NCI-H774 (cell line): ENCODE measurements at places on chromosomes 12 and 14.

DNA sequence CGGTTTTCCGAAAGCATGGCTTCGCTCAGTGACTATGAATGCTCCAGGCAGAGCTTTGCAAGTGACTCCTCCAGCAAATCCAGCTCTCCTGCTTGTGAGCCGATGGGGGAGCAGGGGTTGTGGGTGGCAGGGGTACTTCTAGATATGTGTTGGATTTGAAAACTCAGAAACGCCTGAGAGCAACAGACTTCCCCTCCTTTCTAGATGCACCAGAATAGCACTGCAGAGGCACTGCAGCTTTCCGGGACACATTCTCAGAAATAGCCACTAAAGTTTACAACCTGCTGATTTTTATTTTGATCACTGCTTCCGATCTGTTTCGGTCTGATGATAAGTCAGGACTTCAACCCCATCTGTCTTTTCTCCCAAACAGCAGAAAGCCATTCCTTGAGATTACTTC is 8.6 kb downstream of the TCP11L2 start:
- no peak for DNase-seq

GRCh38 chr14:58439476-58439875 is 12.0 kb downstream of the KIAA0586 start:
- DNase-seq: no peak

- DNase-seq: peak; percentile 71
Measured at GRCh38 chr14:52791223-52792096, at the start of gene GNPNAT1. GNPNAT1 (minus strand) TSS chr14:52791607; CDS start chr14:52784650, 6,957 bp downstream.

GRCh38 chr12:127257366-127257935 is 1009.5 kb upstream of the TMEM132C start:
- no peak for DNase-seq

- no peak for DNase-seq
Measured at GRCh38 chr14:104879983-104880565, 15.0 kb downstream of the CEP170B start.

DNA sequence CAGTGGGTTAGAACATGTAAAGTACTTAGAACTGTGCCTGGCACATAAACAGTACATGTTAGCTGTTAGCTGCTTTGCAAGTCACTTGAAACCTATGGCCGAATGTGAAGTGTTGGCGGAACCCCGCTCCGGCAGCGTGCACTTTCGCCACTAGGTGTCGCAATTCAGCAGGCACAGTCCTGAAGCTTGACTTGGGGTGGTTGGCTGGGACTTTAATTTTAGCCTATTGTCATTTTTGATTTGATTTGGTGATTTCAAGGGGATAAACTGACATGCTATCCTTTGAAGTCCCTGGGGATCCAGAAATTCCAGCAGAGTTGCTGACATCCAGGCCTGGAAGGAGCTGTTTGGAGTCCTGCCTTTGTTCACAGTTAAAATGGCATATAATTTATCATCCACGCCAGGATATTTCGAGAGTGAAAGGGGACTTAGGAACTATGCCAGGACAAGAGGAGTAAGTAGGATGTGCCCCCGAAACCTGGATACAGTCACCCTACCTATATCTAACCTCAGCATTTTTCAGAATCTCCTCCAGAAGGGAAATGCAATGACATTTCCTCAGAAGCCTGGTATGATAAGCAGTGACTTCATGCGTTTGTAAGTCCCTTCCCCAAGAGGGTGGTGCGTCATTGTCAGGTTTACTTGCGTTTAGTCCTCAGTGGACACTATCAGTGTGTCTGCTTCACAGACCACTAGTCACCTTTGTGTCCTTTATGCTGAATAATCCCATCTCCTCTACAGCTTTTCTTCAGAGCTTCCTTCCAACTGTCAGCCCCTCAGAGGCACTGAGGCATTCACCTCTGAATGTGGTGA is 3.5 kb upstream of the TSPAN9 start:
- DNase-seq: peak; percentile 82

DNA sequence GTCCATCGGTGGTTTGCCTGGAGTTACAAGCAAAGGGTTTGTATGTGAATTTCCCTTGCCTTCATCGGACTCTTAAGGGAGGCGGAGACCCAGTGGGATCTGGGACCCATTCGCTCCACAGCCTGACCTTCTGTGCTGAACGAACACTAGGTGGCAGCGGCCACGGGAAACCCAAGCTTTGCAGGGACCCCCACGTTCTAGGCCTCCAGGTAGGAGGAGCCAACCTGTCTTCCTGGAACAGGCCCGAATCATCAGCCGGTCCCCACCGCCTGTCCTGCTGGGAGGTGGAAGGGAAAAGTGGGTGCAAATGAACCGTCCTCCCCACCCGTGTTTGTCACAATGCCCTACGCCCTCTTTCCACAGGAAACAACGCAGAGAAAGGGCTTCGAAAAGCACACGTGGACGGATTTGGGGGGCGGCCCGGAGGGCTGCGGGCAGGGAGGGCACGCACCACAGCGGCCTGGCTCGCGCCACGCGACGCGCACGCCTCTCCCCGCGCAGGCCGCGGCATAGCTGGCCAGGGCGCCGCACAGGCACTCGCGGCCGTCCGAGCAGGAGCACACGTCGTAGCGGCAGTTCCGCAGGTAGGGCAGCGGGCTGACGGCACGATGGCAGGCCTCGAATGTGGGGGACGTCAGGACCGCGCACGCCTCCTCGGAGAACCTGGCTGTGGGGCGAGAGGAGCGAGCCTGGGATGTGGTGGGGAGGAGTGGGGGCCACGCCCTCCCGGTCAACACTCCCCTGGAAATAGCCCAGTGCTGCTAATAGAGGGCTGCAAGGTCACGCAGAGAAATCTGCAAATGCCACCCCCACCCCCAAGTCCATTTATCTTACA is 67.8 kb downstream of the VWF start:
- DNase-seq: no peak

GRCh38 chr14:60618241-60618640 is 31.0 kb downstream of the SIX1 start:
- peak; percentile 31 for DNase-seq

DNA sequence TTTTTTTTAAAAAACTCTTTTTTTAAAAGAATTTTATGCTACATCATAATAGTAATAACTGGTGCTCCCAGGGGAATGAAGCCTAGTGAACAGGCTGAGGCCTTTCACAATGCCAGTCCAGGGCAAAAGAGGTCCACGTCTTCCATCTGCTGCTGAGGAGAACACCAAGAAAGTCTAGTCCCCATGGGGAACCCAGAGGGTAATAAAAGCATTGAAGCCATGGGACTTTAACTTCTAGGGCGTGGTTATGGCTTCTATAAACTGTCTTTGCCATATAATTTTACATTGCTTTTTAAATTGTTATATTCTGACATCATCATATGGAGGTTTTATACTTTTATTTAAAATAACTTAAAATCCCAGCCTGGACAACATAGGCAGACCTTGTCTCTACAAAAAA is 64.3 kb downstream of the SLC16A7 start:
- DNase-seq: no peak

DNA sequence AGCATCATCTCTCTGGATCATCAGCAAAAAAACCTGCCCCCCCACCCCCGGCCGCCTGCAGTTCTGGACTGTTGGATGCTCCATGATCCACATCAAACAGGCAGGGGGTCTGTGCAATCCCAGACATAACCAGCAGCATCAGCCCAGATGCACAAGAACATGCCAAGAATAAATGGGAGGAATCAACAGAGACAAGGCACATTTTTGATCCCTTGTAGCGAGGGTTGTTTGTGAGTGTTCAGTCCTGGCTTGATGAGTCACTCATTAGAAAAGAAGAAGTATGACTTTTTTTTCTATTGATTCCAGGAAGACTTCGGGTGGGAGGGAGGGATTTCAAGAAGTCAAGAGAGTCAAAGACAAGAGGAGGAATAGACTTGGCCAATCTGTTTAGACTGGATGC is 244.2 kb downstream of the KSR2 start:
- no peak for DNase-seq

DNA sequence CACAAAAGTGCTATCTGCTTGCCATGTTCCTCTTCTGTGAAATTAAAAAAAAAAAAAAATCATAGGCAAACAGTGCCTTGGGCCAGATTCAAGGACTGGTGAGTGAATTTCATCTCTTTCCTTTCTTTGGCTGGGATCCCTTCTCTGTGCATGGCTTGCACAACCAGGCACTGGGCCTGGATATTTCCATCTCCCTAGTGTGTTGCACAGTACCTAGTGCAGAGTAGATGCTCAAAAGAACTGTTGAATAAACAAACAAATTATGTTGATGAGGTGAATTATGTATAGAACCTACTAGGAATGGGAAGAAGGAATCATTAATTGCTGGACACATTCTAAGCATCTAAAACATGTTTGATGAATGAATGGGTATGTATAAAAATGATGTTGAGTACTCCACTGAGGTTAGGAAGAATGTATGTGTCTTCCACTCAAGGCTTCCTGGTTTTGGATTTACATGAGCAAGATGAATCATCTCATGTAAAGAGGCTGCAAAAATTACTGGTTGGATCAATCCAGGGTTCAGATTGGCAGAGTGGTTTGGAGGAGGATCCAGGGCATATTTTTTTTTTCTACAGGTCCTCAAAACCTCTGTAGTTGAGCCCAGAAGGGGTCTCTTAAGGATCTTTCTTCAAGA is 93.2 kb downstream of the EMP1 start:
- DNase-seq: no peak

DNA sequence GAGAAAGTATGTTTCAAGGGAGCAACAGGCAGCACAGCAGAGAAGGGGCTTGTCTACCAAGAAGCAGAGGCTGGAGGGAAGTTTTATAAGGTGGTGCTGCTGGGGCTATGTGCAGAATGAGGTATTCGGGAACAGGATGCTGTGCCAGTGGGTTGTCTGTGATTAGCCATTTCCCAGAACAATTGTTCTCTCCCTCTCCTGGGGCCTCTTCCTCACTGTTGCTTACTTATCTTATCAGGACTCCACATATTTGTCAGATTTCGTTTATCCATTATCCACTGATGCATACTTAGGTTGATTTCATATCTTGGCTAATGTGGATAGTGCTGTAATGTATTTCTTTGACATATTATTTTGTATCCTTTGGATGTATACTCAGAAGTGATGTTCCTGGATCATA is 195.1 kb upstream of the RTL1 start:
- no peak for DNase-seq

DNA sequence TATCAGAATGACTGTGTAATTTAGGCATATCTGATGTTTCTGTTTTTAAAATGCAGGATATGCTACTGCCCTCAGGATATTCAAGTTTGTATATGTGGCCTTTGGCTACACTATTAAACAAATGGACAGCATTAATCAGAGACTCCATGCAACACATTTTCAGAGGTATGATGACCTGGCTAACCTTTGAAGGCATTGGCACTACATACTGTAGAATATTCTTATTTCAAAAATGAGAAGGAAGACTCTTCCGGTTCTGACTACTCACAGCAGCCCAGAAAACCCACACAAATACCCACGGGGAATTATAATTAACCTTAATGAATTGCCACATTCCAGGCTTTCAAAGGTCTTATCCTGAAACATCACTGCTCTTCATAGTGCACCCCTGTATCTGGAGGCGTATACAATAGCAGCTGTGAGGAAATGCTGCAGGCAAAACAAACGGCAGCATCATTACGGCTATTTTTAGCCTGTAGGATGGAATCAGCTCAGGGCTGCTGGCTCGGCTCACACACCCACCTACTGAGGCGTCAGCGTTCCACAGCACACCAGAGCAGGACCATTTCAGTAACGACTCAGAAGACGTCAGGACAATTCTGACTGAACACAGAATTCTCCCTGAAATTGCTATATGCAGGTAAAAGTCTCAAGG is 648.5 kb downstream of the RPS29 start:
- no peak for DNase-seq

- peak; percentile 38 for DNase-seq
Measured at GRCh38 chr12:49288412-49288853, 6.5 kb upstream of the PRPH start.

DNA sequence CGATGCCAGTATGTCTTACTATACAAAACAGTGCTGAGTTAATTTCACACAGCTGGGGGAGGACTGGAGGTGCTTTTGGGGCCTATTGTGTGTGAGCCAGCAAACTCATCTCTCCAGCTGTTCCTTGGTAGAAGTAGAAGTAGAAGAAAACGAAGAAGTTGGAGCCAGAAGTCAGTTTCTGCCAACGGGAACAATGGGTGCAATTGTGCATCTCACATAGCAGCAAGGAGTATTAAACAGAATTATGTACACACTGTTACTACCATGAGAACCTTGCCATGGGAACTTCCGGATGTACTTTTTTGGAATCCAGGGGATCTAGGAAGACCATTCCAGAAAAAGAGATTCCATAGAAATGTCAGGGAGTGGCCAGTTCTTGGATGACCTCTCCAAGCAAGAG is 88.6 kb downstream of the VCPKMT start:
- no peak for DNase-seq

- DNase-seq: no peak
Measured at GRCh38 chr14:63240221-63240620, 36.0 kb downstream of the RHOJ start.

GRCh38 chr12:3632754-3633153 is 120.2 kb downstream of the CRACR2A start:
- DNase-seq: no peak

DNA sequence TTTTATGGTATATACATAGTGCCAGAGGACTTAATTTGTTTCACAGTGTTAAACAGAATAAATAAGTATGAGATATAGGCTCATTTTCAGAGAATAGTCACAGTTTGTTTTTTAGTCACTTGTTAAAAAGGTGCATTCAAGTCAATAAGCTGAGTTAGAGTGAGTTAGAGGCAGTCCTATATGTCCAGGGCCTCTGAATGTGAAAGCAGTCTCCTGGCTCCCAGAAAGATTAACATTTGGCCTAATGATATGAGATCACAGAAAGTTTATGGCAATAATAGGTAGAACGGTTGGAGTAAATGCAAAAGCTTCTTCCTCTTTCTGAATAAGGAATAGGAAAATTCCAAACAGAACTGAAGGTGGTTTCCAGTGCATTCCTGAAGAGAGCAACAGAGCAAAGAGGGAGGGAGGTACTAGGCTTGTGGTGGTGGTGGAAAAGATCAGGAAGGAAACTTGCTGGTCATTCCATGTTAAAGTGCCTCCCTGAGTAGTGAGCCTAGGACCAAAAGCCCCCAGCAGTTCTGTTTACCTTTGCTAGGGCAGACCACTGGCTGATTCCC is 54.4 kb downstream of the SLC38A4 start:
- no peak for DNase-seq

DNA sequence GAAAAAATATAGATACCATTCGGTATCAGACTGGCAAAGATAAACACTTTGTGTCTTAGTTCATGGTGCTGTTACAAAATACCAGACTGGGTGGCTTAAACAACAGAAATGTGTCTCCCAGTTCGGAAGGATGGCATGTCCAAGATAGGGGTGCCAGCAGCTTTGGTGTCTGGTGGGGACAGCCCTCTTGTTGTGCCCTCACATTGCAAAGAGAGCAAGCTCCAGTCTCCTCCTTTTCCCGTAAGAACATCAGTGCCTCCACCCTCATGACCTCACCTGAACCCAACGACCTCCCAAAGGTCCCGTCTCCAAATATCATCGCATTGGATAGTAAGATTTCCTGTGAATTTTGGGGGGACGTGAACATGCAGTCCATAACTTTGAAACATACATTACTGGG is 12.4 kb downstream of the ZBTB42 start:
- DNase-seq: no peak
